DMS53 (cell line): ENCODE measurements at places on chromosomes 3 and 15.
A peak's percentile ranks its signal among the peaks of the same experiment; 100 is the strongest.

DNA sequence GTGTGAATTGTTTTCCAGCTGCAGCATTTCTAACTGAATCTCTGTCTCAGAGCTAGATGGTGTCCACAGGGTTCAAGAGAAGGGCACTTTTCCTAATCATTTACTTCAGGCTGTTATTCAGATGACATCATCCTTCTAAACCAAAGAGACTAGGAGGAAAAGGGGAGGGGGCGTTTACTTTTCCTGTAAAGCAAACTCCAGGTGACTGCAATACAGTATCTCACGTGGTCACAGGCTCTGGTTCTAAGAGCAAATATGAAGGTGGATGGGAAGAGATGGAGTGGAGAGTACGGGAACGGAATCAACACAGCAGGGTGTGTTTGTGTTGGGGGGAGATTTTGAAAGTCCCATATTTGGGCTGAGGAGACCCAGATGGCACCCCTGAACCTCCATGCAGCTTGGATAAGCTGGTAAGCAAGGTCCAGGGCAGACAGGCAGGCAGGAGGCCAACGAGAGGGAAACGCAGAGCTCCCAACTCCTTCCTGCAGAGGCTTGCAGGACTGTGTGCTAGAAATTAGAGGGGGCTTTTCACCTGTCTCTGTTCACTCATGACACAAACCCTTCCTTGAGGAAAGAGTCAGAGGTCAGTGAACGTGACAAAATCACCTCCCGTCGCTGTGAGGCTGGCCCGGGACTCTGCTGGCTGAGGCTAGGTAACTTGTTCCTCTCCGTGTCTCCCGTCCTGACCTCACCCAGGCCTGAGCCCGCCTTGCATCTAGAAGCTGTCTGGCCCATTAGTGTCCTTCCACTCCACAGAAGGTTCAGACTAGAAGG is 151.2 kb downstream of the OPA1 start:
- DNase-seq = peak; percentile 98

- DNase-seq = no peak
These were observed 74.5 kb downstream of the MYLK start for GRCh38 chr3:123809597-123809996.

DNA sequence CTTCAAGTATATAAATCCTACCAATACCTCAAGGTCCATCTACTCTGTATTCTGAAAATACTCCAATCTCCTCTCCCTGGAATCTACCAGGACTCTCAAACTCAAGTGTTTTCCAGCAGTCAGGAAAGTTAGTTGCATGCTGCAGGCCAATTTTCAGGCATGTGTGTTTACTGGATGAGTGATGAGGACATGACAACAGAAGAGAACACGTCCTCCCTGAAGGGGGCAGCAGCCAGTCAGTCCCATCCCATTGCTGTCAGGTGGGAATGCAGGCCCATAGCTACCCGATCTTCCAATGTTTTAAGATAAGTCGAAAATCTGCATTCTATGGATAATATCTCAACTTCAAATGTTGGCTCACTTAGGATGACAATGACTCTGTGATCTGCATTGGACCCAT is 496.2 kb downstream of the FHIT start:
- DNase-seq = peak; percentile 23

GRCh38 chr15:51288143-51289065 is 50.0 kb downstream of the CYP19A1 start:
- no peak for DNase-seq

- DNase-seq = no peak
These were observed 15.2 kb downstream of the ITPR1 start for GRCh38 chr3:4508048-4508981.

DNA sequence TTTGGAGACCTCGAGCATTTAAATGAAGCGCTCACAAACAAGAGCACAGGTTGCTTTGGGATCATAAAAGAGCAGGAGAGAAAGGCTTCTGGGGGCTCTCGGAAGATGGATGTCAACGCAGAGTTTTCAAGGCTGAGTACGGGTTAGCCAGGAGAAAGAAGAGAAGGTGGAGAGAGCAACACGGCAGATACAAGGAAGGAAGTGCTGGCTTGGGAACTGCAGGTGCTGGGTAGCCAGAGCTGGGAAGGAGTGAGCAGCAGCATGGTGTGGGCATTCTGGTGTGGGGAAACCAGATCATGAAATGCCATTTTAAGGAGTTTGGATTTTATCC is 580 bp upstream of the RUBCN start:
- peak; percentile 52 for DNase-seq

- no peak for DNase-seq
These were observed 140.5 kb upstream of the TBL1XR1 start for GRCh38 chr3:177337541-177338331.

- DNase-seq = peak; percentile 85
These were observed 267.7 kb downstream of the ZBTB20 start for GRCh38 chr3:114879059-114880031.

- DNase-seq = peak; percentile 4
These were observed 968.4 kb downstream of the FHIT start for GRCh38 chr3:60282866-60283265.

GRCh38 chr15:101252836-101253235 is 988 bp upstream of the CHSY1 start:
- no peak for DNase-seq

GRCh38 chr15:92128788-92129187 is 264.9 kb upstream of the ST8SIA2 start:
- DNase-seq = no peak

DNA sequence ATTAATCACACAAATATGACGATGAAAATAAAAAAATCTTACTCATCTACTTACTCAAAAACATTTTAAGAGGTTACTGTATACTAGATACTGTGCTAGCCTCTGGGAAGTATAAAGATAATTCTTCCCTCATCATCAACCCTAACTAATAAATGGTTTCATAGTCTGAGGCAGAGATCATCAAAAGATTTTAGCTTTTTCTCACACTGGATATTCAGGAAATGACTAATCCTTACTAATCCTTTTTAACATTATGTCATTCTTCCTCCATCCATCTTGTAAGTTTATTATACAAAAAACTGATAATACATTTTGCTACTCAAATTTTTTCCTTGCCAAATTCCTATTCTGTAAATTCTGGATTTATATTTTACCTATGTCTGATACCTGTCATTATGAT is 29.7 kb downstream of the ACAD11 start:
- DNase-seq = peak; percentile 20

DNA sequence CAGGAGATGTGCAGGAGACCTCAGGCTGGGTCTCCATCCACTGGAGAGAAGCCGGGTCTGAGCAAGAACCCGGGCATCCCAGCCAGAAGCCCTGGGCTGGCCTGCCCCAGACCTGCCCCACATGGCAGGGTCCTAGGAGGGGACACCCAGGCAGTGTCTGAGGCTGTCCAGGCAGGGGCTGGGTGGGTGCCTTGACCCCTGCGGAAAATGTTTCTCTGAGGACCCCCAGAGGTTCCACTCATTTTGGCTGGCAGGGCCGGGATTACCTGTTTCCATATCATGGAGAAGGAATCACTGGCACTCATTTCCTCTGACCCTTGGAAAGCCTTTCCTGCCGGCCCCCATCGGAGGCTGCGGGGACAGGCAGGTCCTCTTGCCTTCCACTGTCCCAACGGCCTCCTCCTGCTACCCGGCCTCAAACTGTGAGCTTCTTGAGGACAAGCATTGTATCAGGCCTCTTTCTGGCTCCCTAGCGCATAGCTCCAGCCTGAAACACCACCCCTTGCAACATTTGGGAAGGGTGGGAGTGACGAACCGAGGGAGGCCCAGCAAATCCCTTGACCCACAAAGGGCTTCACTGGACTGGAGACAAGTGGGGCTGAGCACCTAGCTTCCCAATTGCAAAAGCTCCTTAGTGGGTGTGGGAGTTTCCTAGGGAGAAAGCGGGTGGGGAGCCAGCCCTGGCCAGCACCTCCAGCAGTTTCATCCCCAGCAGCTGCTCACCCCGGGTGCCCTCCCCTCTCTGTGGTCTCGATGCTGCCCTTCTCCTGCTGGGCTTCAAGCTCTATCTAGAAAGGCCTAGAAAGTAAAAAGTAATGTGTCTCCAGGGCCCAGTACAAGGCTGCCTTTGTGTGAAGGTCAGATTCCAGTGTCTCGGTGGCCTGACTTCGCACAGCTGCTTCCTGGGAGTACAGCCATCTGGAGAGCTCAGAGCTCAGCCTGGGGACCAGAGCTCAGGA is 29.7 kb downstream of the ACSBG1 start:
- no peak for DNase-seq

GRCh38 chr3:25663347-25663868 is 1.3 kb downstream of the TOP2B start:
- peak; percentile 39 for DNase-seq

DNA sequence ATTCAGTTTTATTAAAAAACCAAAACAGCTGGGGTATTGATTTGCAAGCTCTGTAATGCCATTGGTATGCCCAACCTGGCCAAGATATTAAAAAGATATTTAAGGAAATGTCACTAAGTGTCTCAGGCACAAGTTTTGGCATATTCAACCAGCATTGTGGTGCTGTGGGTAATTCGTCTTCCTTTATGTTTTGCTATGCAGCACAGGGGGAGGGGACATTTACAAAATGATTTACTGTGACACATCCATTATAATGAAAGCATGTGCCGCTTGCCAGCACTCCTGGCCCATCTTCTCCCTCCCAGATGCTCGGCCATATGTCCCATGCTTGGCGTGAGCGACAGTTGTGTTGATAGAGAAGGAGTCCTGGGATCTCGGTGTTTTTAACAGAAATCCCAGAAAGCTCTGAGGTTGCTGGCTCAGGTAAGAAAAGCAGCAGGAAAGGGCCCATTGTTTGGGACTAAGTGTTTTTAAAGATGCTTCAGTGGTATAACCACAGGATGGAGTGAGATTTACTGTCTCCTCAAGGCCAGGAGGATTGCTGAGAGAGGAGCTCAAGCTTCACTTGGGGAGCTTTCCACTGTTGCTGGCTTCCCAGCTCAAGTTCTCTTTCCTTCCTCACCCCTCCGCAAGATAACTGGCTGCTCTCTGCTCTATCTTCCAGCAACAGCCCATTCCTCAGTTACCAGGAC is 158.2 kb upstream of the TSC22D2 start:
- no peak for DNase-seq

- peak; percentile 41 for DNase-seq
These were observed 14.2 kb upstream of the SUCNR1 start for GRCh38 chr3:151859233-151859673.

- DNase-seq = no peak
These were observed 473.9 kb upstream of the UBE2E2 start for GRCh38 chr3:22729212-22729611.

DNA sequence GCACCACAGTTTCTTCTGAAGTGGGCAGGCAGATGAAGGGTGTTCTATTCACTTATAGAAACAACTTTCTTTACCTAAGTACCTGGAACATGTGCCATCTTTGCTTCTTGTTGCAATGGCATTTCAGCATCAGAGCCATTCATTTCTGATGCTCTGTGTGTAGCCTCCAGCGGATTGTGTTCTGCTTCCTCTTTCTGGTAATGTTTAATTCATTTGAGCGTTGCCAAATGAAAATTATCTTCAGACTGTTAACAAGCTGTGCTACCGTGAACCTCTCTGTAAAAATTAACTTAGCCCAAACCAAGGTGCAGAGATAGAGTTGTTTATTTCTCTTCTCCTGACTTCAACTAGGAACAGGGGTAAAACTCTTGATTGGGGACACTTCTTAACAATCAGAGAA is 302.0 kb downstream of the EDEM1 start:
- no peak for DNase-seq

- DNase-seq = no peak
These were observed 520.1 kb downstream of the ROBO1 start for GRCh38 chr3:79247725-79248043.

DNA sequence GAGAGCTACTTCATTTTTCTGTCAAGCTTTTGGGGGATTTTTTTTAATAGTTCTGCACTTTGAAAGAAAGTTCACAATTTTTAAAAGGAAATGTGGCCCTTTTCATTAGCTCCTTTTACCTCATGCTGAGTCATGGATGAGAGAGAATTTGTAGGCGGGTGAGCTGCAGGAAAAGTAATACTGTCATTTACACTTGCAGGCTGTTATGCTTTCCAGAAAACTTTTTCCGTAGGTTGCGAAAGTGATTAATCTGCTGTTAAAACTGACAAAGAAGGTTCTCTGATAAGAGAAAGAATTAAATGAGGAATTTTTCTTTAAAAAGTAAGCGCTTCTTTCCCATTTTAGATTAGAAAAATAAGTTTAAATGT is 430.2 kb downstream of the LPP start:
- DNase-seq = no peak

DNA sequence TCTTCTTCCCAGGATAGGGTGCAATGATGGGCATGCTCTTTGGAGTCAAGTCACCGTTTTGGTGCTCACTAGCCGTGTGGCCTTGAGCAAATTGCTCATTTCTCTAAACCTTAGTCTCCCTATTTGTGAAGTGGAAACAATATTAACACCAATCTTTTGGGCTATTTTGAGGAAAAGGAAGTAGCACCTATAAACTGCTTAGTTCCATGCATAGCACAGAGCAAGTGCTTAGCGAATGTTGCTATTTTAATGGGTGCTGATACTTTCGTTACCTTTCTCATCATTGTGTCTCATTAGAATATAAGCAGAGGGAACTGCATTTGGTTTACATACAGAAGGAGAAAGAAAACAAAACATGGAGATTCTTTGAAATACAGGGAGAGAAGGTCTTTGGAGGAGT is 66.1 kb downstream of the BOC start:
- DNase-seq = no peak

DNA sequence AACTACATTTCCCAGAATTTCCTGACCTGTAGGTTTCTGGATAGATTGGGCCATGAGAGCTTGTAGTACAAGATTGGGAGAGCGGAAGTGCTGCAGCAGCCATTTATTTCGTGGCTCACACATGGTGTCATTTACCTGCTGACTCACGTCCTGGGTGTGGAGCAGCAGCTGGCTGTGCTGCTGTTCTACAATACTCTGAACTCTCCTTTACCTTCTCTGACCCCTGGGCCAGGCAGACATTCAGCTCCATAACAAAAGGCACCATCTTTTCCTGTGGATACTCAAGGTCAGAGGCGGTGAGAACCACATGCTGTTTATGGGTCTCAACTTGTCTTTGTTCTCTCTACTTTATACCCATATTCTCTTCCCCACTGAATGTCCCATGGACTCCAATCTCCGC is 490.2 kb downstream of the IGSF11 start:
- DNase-seq = peak; percentile 81

- DNase-seq = no peak
These were observed 13.3 kb downstream of the EBLN2 start for GRCh38 chr3:73074781-73075180.

DNA sequence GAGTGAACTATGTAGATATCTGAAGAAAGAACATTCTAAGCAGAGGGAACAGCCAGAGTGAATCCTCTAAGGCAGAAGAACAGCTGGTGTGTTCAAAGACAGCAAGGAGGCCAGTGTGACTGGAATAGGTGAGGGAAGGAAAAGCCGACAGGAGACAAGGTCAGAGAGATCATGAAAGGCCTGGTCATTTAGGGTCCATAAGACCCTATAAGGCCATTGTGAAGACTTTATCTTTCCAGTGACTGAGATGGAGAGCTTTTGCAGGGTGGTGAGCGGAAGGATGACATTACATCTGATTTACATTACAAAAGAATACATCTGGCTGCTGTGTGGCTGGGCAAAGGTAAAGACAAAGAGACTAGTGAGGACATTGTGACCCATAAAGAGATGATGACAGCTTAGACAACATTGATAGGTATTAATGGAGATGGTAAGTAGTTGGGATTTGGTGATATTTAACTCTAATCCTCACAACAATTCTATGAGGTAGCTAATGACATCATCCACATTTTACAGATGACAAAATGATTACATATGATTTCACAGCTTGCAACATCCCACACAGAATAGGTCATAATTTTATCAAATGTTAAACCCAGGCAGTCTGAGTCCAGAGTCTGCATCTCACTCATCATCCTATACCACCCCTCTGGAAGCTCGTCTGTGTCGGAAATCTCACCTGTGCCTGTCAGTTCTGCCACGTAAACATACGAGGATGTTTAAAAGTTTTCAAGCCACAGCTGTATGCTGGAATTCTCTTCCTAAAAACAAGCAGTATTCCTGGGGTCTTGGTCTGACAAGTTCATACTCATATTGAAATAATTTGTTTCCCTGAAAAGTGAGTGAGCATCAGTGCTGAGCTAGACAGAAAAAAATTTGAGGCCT is 70.2 kb upstream of the PIK3R4 start:
- DNase-seq = no peak
